ENCODE measurements at places on chromosomes 7 and 10.

DNA sequence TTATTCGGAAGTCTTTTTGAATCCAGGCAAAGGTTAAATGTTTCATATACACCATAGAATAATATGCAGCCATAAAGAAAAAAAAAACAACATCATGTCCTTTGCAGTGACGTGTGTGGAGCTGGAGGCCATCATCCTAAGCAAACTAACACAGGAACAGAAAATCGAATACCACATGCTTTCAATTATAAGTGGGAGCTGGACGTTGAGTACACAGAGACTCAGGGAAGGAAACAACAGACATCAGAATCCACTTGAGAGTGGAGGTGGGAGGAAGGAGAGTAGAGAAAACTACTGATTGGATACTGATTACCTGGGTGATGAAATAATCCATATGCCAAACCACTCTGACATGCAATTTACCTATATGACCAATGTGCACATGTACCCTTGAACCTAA lies 293.4 kb downstream of the KLF6 start:
- no peak for DNase-seq

DNA sequence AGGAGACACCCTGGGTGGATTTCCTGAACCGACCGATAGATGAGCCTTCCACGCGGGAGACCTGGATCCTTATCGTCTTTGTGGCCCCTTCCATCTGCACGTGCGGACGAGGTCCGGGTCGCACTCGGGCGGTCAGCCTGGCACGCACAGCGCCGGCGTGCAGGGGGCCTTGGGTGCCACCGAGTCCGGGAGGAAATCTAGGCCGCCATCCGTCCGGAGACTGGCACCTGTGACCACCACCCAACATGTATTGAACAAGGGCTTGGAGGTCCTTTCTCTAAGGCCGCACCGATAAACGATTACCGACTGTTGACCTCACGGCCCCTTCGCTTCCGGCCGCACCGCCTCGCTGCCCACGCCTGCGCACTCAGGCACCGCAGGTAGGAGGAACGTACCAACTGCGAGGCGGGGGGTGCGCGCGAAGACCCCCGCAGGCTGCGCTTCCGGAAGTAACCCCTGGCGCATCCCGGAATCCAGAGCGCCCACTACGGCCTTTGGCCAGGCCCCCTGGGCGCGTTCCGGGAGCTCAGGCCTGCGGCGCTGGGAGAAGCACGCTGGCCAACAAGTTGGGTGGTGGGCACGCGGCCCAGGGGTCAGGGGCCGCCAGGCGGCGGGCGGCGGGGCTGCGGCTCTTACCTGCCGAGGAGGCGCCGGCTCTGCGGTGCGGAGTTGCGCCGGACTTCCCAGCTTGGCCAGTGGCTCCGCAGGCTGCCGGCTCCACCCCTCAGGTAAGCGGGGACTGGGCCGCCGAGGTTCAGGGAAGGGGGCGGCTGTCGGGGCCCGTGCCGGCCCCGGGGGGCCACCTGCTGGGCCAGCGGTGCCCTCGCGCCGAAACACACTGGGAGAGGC lies at the start of the genes ACTR3C and LRRC61:
ACTR3C (minus strand) TSS at position 713 of the 849 bp plus-strand sequence. CDS start 28,249 bp downstream, outside the sequence.
LRRC61 (plus strand) TSS at position 523 of the 849 bp plus-strand sequence. CDS start 13,507 bp downstream, outside the sequence.
- DNase-seq, result no peak

- DNase-seq, result no peak
These were observed 5.2 kb upstream of the PRDX3 start for GRCh38 chr10:119183664-119184412.

GRCh38 chr7:108618056-108618455 lies 48.4 kb downstream of the DNAJB9 start:
- no peak for DNase-seq

DNA sequence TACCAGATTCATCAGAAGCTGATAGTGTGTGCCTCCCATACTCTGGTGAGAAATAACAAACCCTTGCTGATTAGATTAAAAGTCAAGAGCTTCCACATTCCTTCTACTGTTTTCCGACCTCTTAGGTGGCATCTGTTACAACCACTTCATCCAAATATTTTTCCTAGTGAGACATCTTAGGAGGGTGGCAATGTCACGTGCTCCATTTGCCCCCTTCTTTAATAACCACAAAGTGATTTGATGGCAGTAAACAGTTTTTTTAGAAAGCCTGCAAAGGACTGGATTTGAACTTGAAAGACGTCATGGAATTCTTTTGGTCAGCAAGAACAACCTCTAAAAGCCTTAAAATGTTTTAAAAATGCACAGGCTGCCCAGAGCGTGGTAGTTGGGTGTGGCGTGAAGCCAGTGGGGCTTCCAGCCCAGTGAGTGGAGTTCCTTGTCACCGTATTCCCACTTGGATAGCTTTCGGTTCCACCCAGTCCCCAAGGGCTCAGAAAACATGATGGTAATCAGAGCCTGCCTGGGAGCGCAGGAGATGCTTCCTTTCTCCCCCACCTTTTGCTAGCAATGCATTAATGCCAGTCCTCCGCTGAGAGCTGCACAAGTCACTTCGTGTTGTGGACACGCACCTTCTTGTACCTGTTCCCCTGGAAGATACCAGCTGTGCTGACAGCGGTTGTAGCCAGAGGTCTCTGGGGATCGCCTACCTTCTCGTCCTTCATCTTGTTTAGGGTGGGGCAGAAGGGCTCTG lies 256.4 kb downstream of the KIAA1217 start:
- no peak for DNase-seq

Measured in non-pigmented ciliary epithelial cell (primary cell).